ENCODE measurements at places on chromosomes 6 and 20.

DNA sequence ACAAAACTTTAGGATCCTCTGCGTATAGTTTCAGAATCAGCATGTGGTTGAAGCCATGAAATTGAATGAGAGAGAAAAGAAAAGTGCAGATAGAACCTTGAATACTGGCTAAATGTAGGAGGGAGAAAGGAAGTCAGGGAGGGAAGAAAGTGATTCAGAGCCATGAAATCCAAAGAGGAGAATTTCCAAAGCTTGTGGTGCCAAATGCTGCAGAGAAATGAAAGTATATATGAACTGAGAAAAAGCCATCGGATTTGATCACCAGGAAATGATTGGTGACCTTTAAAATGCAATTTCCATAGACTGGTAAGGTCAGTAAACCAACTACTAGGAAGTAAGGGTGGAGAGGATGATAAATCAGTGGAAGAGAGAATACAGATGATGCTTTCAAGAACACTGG is 142.3 kb downstream of the TFAP2A start:
- no peak for DNase-seq

DNA sequence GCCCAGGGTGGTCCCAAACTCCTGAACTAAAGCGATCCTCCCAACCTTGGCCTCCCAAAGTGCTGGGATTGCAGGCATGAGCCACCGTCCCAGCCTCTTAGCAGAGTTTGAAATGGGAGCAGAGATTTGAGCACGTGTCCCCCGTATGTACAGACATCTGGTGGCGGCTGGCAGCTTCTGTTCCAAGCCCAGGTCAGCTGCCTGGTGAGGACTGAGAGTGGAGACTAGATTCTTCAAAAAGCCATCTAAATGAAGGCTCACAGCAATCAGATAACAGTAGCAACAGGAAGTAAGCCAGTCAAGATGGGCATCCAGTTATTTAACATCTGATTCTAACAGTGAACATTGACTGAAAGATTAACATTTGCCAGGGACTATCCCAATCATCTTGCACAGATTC is 128.1 kb upstream of the AKAP12 start:
- DNase-seq, result no peak

DNA sequence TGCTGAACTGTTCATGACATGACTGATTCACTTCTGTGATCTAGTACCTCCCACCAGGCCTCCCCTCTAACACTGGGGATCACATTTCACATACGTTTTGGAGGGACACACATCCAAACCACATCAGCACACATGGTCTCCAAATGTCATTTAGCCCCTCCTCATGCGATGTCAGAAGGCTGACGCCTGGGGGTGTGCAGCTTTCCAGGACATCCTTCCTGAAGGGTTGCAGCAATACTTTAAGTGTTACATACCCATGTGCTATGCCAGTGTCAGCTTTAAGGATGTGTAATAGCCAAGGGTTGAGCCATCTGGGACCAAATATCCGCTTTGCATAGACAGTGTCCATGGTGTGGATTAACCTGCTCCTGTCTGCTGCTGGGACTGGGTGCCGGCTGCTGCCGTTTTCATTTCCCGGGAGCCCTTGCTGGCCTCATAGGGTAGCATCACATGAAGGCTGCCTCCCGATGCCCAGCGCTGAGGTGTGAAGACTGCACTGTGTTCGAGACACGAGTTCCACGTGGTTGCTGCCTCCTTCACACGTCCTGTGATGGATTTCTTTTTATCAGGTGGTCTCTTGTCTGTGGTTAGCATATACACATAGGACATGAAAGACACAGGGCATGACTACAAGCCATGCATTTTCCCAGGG is 219.0 kb downstream of the THBS2 start:
- DNase-seq, result no peak

DNA sequence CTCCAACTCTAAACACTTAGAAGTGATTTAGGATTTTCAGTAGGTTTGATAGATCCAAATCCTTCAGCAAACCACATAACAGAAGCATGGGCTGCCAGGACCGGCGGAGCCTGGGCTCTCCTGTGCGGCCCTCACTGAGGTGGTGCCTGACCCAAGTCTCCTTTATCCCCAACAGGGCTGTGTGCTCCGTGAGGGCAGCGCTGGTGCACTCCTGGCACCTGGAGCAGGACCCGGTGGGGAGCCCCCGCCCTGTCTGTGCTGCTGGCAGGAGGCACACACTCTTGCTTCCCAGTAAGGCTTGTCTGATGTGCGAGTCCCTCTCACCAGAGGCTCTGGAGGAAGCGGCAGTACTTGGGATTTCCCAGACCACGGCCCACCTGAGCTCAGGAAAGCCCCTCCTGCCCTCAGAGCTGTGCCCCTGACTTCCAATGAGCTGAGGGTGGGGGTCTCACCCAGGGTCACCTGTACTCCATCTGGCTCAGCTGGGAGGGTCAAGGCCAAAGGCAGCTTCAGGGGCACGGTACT is 56.2 kb downstream of the PYGB start:
- DNase-seq, result no peak

DNA sequence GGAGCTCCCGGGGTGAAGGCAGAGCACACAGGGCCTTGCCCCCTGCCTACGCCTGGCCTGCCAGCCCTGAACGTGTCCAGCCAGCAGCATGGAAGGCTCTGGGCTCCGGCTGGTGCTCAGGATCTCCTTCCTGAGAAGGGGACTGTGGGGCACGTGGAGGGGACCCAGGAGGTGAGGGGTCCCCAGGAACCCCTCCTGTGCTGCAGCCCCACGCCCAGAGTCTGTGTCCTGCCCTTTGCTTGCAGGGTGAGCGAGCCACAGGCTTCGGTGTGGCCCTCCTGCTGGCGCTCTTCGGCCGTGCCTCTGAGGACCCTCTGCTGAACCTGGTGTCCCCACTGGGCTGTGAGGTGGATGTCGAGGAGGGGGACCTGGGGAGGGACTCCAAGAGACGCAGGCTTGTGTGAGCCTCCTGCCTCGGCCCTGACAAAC is 22.3 kb downstream of the NPEPL1 start:
- DNase-seq, result no peak

DNA sequence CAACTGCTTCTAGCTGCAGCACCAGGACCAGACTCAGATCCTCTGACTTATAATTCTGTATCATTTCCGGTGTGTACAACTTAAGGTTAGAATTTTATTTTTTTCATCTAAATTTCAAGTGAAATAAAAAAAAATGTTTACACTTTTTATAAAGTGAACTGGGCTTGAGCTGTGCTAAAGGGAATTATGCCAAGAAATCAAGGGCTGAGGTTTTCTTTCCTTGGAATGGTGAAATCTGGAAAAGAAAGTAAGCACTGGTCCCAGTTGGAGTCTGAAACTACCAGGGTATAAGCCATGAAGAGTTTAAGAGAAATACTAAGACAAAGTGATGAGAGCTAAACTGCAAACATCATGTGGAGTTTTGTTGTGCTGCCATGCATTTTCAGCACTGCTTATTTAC is 21.7 kb upstream of the FYN start:
- no peak for DNase-seq

- DNase-seq, result peak; percentile 36
Measured at GRCh38 chr20:45946149-45946970, 11.9 kb downstream of the PCIF1 start.

GRCh38 chr20:24544371-24544770 is 74.9 kb downstream of the SYNDIG1 start:
- no peak for DNase-seq

DNA sequence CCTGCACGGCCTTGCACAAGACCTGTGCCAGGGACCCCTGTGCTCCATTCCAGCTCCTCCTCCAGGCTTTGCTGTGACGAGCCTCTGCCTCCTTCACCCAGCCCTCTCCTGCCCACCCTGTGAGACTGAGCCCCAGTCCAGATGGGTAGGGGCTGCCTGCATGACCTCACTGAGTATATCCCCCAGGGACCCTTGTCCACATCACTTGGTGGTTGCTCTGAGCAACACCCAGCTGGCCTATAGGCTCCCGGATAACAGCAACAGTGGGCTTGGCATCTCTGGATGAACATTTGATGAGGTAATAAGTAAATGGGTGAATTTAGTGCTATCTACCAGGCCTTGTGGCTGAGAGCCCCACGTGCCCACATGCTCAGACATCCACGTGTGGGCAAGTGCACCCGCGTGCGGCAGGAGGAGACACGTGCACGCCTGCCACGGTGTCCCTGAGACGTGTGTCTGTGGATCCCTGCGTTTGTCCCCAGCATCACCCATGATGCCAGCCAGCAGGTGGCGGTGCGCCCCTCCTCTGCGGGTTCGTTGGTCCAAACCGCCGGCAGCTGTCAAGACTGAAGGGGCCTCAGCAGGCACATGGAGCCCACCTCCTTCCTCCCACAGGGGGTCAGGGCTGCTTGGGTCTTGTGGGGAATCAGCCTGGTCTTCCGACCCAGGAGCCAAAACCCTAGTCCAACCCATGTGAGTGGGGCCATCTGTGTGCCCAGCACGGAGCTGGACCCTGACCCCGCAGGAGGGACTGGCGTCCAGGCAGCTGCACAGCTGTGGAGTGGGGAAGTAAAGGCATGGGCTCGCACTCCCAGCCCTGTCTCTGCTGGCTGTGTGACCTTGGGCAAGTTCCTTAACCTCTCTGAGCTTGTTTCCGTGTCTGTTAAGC is 45.9 kb downstream of the FGD2 start:
- DNase-seq, result peak; percentile 77

GRCh38 chr20:52103335-52103912 is 88.2 kb downstream of the ZFP64 start:
- DNase-seq, result no peak

DNA sequence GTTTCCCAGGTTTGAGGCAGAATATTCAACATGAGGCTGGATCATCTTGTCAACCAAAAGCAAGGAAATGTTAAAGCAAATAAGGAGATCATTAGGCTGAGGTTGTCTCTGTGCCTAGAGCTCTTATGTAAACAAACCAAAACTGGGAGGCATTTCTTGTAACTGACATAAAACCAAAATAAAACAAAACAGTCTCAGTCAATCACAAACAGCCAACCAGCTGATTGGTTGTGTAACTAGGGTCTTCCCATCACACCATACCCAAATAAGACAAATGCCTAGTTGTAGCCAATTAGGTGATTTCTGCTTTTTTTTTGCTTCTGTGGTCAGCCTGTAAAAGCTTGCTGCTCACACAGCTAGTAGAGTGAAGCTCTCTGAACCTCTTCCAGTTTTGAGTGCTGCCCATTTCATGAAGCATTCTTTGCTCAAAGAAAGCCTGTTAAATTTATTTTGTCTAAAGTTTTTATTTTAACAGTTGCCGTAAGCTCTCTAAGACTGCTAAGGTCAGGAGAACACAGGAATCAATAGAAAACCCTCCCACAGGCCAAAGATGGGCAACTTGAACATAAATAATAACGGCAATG is 8.9 kb upstream of the FITM2 start:
- DNase-seq, result no peak

DNA sequence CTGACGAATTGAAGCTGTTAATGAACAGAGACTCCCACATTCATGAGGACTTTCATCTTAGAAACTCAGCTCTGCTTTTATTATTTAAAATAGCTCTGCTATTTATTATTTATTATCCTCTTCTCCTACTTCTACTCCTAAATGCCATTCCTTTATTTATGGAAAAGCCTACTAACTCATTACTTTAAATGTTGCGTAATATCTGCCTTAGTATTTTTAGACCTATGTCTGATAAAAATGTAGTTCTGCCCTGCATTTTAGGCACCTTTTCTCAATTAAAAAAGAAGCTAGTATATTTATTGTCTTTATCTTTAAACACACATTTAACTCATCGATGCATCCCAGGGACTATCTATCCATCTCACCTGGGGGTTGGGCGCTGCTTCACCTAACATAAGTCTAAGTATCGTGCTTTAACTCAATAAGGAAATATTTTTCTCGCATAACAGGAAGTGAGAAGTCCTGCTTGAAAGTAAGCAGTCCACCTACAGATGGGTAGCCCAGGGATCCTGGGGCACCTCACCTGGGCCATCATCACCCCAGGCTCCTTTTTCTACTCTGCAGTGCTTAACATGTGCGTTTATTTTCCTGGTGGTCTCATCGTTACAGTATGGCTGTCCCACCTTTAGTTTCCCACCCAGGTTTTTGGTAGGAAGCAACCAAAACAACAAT is 31.3 kb upstream of the FAM184A start:
- DNase-seq, result no peak

DNA sequence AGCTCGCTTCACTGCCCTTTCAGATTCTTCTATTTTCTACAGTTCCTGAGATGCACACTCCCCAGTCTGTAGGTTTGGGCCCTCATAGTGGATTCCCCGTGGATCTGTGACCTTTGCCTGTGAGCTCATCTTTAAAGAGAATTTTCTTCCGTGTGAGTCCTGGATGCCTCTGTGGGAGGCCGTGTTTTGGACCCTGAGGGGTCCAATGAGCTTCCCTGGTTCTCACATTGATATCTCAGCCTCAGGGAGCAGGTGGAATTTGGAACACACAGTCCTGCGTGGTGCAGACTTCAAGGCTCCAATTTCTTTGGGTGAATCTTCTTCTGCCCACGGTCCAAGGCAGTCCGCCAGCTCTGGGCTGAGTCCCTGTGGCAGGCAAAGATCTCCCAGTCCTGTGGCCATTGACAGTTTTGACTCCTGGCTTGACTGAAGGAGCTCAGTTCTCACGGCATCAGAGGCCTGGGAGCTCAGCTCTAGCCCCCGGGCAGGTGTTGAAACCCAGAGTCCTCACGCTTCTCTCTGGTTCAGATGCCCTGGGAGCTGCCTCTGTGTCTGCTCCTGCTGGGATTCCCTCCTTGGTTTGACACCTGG is 61.0 kb downstream of the PSMG4 start:
- no peak for DNase-seq

DNA sequence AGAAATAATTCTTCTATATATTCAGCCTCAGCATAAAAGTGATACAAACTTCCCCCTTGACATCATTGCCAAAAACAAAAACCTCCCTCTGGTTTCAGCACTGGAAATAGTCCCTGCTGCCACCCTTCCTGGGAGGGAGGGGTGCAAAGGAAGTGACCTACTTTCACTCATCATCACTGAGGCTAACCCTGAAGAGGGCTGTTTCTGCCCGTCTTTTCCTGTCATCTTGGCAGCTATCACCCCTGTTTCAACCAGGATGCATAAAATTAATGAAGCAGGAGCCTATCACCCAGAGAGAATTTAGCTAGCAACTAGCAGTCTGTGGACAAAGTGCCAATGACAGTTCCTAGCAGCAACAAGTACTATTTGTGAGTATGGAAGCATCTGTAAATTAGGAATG is 397.8 kb downstream of the LAMA2 start:
- DNase-seq, result peak; percentile 3

Measured in activated CD8-positive, alpha-beta memory T cell treated with anti-CD3 and anti-CD28 coated beads for 48 hours (primary cell).